ENCODE measurements at places on chromosomes 4 and X. TPM values are rescaled to one million over a fixed set of nuclear protein-coding genes. Genes with fewer than 3 reads are reported as not detected.
A peak's percentile ranks its signal among the peaks of the same experiment; 100 is the strongest.

GRCh38 chr4:161799710-161800109 lies 364.1 kb downstream of the FSTL5 start:
- DNase-seq = no peak
- H3K4me1 ChIP-seq = no peaks in the 10 kb centered on the region
- no peak overlapping the region for H3K4me3 ChIP-seq
- H3K27me3 ChIP-seq = no peaks in the 10 kb centered on the region
- no peak overlapping the region for H3K27ac ChIP-seq

DNA sequence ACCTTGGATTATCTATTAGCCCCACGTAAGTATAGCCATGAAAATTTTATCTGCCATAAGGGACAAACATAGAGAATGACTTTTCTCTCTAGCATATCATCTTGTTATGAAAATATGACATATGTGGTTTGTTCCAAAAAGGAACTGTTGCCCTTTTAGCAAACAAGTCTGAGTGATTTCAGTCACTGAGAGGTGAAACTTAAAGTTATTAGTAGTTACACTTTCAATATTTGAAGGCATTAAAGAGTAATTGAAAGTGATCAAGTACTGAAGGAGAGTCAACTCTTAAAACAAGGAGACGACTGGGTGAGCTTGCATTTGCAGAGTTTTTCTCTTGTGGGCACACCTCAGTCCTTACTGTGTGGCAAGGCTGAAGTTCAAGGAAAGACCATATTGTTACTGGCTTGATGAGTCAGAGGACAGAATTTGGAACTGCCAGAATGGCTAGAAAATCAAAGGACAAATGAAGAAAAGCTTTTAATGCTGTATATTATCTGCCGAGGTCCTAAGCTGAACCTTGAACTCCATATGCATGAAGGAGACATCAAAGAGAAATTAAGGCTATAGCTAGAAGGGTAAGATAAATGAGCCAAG lies 205.1 kb upstream of the EMCN start:
- no peaks in the 10 kb centered on the region for H3K4me1 ChIP-seq
- H3K27ac ChIP-seq = no peak overlapping the region
- H3K4me3 ChIP-seq = no peak overlapping the region
- H3K27me3 ChIP-seq = peaks cover 17% of the 10 kb centered on the region
- no peaks in the 10 kb centered on the region for H3K36me3 ChIP-seq
- DNase-seq = no peak

GRCh38 chr4:15695240-15695699 lies 7.6 kb upstream of the BST1 start:
- no peak for DNase-seq
- peaks cover 12% of the 10 kb centered on the region for H3K27me3 ChIP-seq
- no peaks in the 10 kb centered on the region for H3K36me3 ChIP-seq
- H3K4me3 ChIP-seq = no peak overlapping the region

- no peak overlapping the region for H3K4me3 ChIP-seq
- peaks cover 16% of the 10 kb centered on the region for H3K36me3 ChIP-seq
- H3K4me1 ChIP-seq = peaks cover 43% of the 10 kb centered on the region
- DNase-seq = no peak
Observed at GRCh38 chr4:139559089-139559479, 3.1 kb upstream of the SETD7 start.

GRCh38 chr4:177323416-177323815 lies 13.7 kb downstream of the NEIL3 start:
- H3K36me3 ChIP-seq = no peaks in the 10 kb centered on the region
- no peaks in the 10 kb centered on the region for H3K27me3 ChIP-seq
- no peak for DNase-seq
- H3K4me3 ChIP-seq = no peak overlapping the region
- no peak overlapping the region for H3K27ac ChIP-seq

DNA sequence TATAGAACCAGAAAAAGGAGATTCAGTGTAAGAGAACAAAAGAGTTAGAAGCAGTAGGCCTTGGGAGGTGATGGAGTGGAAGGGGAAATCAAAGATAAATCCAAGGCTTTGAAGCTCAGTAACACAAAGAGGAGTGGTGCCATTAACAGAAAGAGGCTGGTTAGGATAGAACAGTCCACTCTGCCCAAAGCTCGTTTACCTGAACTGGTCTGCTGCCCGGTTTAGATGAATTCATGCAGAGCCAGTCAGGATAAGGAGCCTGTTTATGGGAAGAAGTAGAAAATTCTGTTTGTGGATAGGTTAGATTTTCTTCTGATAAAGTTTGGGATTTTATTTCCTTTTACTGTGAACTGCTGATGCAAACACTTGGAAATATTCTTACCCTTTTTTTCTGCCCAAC lies 80.6 kb downstream of the HMGB2 start:
- H3K4me1 ChIP-seq = peaks cover 23% of the 10 kb centered on the region
- H3K36me3 ChIP-seq = peaks cover 21% of the 10 kb centered on the region
- no peak overlapping the region for H3K4me3 ChIP-seq
- H3K27me3 ChIP-seq = no peaks in the 10 kb centered on the region

DNA sequence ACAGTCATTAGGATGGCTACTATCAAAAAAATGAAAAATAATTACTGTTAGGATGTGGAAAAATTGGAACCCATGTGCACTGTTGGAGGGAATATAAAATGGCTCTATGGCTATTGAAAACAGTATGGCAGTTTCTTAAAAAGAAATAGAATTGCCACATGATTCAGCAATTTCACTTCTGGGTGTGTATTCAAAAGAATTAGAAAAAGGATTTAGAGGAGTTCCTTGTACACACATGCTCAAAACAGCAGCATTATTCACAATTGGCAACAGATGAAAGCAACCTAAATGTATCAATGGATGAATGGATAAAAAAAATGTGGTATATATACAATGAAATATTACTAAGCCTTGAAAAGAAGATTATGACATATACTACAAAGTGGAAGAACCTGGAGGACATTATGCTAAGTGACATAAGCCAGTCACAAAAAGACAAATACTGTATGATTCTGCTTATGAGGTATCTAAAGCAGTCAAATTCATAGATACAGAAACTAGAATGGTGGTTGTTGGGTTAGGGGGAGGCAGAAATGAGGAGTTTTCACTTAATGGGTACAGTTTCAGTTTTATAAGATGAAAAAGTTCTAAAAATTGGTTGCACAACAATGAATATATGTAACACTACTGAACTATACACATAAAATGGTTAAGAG lies 123.2 kb downstream of the ELOVL6 start:
- H3K27ac ChIP-seq = no peak overlapping the region
- no peak overlapping the region for H3K4me3 ChIP-seq
- no peaks in the 10 kb centered on the region for H3K27me3 ChIP-seq
- no peaks in the 10 kb centered on the region for H3K36me3 ChIP-seq
- no peaks in the 10 kb centered on the region for H3K4me1 ChIP-seq

GRCh38 chr4:108030332-108030731 lies 40.6 kb downstream of the HADH start:
- no peaks in the 10 kb centered on the region for H3K27me3 ChIP-seq
- no peak for DNase-seq
- H3K4me1 ChIP-seq = peaks cover 3% of the 10 kb centered on the region
- H3K27ac ChIP-seq = no peak overlapping the region
- peaks cover 83% of the 10 kb centered on the region for H3K36me3 ChIP-seq
- no peak overlapping the region for H3K4me3 ChIP-seq

Gene EGFL6
- total RNA-seq = not detected

- peaks cover 8% of the 10 kb centered on the region for H3K27me3 ChIP-seq
- no peak for DNase-seq
- H3K27ac ChIP-seq = no peak overlapping the region
- H3K36me3 ChIP-seq = no peaks in the 10 kb centered on the region
- peaks cover 4% of the 10 kb centered on the region for H3K4me1 ChIP-seq
- no peak overlapping the region for H3K4me3 ChIP-seq
Observed at GRCh38 chr4:143346206-143346605, 9.5 kb downstream of the GAB1 start.

DNA sequence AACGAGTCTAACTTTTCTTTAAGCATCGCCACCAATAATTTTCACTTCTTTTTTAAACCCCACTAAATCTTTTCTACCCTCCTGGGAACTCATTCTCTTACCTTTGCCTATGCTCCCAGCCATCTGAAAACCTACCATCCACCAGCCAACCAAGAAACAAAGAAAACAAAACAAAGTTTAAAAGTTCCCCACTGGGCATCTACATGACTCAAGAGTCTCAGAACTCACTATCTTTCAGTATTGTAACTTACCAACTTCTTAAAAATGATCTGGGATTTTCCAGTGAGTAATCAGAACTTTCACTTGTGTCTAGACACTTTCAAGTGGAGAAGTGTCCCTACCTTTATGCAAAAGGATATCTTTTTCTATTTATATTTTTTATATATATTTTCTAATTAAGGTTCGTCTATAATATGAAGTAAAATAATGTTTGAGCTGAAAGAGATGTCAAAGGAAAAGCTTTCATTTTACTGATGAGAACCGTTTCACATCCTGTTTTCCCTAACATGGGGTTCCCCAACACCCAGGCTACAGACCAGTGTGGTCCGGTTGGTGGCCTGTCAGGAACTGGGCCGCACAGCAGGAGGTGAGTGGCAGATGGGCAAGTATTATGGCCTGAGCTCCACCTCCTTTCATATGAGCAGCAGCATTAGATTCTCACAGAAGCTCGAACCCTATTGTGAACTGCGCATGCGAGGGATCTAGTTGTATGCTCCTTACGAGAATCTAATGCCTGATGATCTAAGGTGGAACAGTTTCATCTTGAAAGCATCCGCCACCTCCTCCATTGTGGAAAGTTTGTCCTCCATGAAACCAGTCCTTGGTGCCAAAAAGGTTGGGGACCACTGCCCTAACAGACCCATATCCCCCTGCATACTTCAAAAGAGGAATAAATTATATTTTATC lies 9.8 kb upstream of the TIGD2 start:
- peaks cover 24% of the 10 kb centered on the region for H3K4me1 ChIP-seq
- H3K27me3 ChIP-seq = no peaks in the 10 kb centered on the region
- H3K27ac ChIP-seq = peak overlapping the region; percentile 87
- DNase-seq = no peak
- peak overlapping the region; percentile 67 for H3K4me3 ChIP-seq
- H3K36me3 ChIP-seq = no peaks in the 10 kb centered on the region

DNA sequence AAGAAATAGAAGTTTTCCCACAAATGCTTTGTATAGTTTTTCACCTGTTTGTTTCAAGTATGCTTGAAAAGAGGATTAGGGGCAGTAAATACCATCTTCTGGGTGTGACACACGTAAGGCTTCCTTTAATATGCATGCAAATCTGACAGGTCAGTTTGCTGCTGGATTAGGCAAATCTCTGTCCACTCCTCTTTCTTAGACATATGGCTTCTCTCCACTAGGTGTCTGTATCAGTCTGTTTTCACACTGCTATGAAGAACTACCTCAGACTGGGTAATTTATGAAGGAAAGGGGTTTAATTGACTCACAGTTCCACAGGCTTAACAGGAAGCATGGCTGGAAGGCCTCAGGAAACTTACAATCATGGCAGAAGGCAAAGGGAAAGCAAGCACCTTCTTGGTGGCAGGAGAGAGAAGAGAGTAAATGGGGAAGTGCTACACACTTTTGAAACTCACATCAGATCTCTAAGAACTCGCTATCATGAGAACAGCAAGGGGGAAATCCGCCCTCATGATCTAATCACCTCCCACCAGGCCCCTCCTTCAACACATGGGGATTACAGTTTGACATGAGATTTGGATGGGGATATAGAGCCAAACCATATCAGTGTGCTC lies 66.9 kb downstream of the TAB3 start:
- H3K27ac ChIP-seq = peak overlapping the region; percentile 88
- peaks cover 25% of the 10 kb centered on the region for H3K4me1 ChIP-seq
- no peaks in the 10 kb centered on the region for H3K27me3 ChIP-seq
- no peak overlapping the region for H3K4me3 ChIP-seq
- no peak for DNase-seq

Gene UGT2A1
- not detected for total RNA-seq

Gene MAGEB5
- not detected for total RNA-seq

GRCh38 chr4:174713821-174714220 lies 115.2 kb downstream of the GLRA3 start:
- no peaks in the 10 kb centered on the region for H3K27me3 ChIP-seq
- DNase-seq = no peak
- no peak overlapping the region for H3K27ac ChIP-seq
- H3K4me3 ChIP-seq = no peak overlapping the region
- H3K36me3 ChIP-seq = no peaks in the 10 kb centered on the region

Gene PDS5A
- total RNA-seq = 91.9 TPM

DNA sequence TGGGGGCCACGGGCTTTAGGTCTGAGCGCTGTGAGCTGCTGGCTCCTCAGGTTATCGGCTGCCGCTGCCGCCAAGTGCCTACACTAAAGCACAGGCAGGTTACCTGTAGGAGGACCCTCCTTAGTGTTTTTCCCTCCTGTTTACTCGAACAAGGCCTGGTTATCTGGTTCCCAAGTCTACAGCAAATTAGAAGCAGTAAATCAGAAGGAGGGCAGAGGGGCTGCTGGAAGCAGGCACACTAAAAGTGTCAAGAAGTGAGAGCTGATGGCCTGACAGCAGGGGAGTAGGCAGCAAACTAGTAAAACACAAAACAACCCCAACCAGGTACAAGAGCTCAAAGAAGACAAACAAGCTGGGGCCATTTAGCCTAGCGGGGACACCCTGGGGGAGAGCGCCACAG lies 125.0 kb upstream of the PJA1 start:
- DNase-seq = no peak
- no peak overlapping the region for H3K4me3 ChIP-seq
- peaks cover 2% of the 10 kb centered on the region for H3K4me1 ChIP-seq
- H3K36me3 ChIP-seq = no peaks in the 10 kb centered on the region

Gene CORIN
- total RNA-seq = not detected

- no peaks in the 10 kb centered on the region for H3K36me3 ChIP-seq
- no peak overlapping the region for H3K27ac ChIP-seq
- peaks cover 8% of the 10 kb centered on the region for H3K27me3 ChIP-seq
- no peak overlapping the region for H3K4me3 ChIP-seq
- no peak for DNase-seq
Observed at GRCh38 chr4:5869966-5870619, 22.8 kb downstream of the CRMP1 start.

DNA sequence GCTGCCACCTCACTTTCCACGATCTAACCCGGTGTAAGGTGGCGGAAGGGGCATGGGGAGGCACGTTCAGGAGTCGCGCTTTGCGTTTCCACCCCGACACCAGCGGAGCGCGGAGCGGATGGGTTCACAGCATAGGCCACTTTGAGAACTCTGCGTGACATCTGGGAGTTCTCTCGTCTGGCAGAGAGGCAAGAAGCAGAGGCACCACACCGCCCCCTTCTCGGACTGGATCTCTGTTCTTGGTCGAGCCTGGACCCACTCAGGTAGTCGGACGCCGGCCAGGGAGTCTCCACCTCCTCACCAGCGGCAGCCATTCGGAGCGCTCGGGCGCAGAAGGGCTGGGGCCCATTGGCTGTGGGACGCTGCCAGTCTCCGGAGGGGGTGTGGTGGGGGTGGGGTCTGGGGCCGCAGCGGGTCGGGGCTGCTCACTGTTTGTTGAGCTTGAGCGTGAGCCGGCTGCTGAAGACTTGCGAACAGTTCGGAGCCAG lies at the start of gene DACH2:
Gene DACH2 (plus strand): TSS at position 428 of the 488 bp plus-strand sequence.
- DNase-seq = peak; percentile 20
- H3K4me3 ChIP-seq = peak within 1 kb of the TSS; percentile 84
- H3K36me3 ChIP-seq = no peaks in the 10 kb centered on the region
- H3K27me3 ChIP-seq = peaks cover 21% of the 10 kb centered on the region
- H3K27ac ChIP-seq = no peak within 1 kb of the TSS
- H3K4me1 ChIP-seq = peaks cover 19% of the 10 kb centered on the region

Gene PNCK
- total RNA-seq = not detected

GRCh38 chr4:78204176-78204575 lies 147.1 kb downstream of the FRAS1 start:
- H3K27me3 ChIP-seq = peaks cover 7% of the 10 kb centered on the region
- no peaks in the 10 kb centered on the region for H3K36me3 ChIP-seq
- no peaks in the 10 kb centered on the region for H3K4me1 ChIP-seq
- no peak overlapping the region for H3K4me3 ChIP-seq
- DNase-seq = no peak
- H3K27ac ChIP-seq = no peak overlapping the region

- no peaks in the 10 kb centered on the region for H3K4me1 ChIP-seq
- DNase-seq = no peak
- no peaks in the 10 kb centered on the region for H3K27me3 ChIP-seq
- H3K36me3 ChIP-seq = no peaks in the 10 kb centered on the region
- no peak overlapping the region for H3K4me3 ChIP-seq
- no peak overlapping the region for H3K27ac ChIP-seq
Observed at GRCh38 chr4:92231511-92231910, 72.3 kb upstream of the GRID2 start.

All from activated B cell treated with CpG ODN at 0.5 μM for 24 hours (primary cell).